ENCODE measurements at places on chromosomes 5 and 9.
A peak's percentile ranks its signal among the peaks of the same experiment; 100 is the strongest.

GRCh38 chr5:10310066-10310779 lies 2.5 kb upstream of the CMBL start:
- no peak for DNase-seq

GRCh38 chr5:88401228-88401627 lies 132.6 kb upstream of the TMEM161B start:
- DNase-seq: no peak

DNA sequence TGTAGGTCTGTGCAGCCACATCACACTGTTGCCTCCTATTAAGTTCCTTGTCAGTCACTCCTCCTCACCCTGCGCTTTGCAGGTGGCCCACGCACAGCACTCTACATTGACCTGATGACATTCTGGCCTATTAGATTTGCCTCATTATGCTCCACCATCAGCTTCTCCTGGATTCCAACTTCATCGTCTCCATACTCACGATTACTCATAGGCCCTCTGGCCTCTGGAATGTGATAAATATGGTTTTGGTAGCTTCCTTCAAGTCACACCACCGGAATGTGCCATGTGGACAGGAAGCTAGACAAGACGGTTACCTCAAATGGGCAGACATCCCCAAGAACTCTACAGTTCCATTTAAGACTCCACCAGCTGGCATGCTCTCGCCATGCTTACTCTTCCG lies 158.0 kb upstream of the LHFPL2 start:
- peak; percentile 68 for DNase-seq

DNA sequence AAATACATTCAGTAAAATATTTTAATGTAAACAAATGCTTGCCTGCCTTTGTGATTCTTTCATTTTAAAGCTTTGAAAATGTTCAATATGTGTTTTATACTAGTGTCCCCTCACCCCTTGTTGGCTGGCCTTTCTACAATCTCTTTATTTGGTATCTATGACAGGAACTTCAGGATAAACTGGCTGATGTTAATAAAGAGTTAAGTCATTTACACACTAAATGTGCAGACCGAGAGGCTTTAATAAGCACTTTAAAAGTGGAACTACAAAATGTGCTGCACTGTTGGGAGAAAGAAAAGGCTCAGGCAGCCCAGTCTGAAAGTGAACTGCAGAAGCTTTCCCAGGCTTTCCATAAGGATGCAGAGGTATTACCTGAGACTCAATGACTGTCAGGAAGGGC lies 171.8 kb downstream of the CCDC171 start:
- DNase-seq: no peak

Data from AG08396 (cell line).